Heart right ventricle (tissue), 16 donors: ENCODE measurements at places on chromosomes 1 and 21. TPM values are rescaled to one million over a fixed set of nuclear protein-coding genes. Genes with fewer than 3 reads are reported as not detected.

DNA sequence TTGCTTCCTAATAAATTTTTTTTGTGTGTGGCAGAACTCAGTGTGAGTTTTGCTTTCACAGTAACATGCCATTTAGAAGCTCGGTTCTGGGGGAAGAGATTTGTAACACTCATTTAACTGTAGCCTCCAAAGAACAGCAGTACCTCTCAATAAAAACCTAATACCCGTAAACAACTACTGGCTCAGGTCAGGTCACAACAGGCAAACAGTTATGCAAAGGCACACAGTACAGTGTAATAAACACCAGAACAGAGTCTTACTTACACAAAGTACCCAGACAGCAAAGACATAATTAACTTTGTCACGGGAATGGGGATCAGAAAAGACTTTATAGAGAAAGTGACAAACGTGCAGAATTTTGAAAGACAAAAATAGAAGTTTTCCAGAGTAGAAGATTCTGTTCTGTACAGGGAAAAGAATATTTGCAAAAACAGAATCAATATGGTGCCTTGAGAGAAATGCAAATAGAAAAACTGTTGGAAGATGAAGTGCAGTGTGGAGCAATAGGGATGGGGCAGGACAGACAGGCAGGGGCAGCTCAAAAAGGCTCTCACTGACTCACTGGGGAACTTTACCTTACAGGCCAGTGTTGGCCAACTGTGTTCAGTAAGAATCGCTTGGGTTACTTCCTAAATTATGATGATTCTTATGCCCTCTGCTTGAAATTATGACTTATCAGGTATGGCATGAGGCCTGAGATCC lies 38.8 kb downstream of the EGLN1 start:
- DNase-seq: no peak

- DNase-seq: no peak
Observed at GRCh38 chr1:31776516-31776915, 12.4 kb upstream of the ADGRB2 start.

DNA sequence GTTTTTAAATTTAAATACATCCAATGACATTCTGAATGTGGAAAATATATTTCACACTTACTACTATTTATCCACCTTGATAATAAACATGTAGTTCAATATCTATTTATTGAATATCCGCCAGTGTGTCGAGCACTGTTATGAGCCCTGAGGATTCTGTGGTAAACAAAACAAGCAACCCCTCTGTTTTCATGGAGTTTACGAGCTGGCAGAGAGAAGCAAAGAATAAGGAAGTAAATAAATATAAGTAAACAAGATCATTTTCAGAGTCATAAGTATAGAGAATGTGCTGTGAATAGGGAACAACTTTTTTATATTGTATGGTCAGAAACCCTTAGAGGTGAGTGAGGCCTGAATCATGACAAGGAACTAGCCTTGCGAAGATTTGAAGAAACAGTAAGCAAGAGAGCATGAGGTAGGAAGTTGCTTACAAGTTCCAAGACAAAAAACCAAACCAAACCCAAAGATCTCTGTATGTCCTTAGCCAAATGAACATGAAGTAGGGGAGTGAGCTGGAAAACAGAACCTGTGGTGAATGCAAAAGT lies 6.4 kb upstream of the SERBP1 start:
- no peak for DNase-seq

The SPRR1B gene
- not detected for polyA plus RNA-seq

The LCA5L gene
- polyA plus RNA-seq: 0.95 TPM

The IFI44 gene
- polyA plus RNA-seq: 11.2 TPM
